ENCODE measurements at places on chromosomes 1 and 21.

GRCh38 chr1:156767879-156768604 is 707 bp downstream of the PRCC start:
- no peak for DNase-seq

DNA sequence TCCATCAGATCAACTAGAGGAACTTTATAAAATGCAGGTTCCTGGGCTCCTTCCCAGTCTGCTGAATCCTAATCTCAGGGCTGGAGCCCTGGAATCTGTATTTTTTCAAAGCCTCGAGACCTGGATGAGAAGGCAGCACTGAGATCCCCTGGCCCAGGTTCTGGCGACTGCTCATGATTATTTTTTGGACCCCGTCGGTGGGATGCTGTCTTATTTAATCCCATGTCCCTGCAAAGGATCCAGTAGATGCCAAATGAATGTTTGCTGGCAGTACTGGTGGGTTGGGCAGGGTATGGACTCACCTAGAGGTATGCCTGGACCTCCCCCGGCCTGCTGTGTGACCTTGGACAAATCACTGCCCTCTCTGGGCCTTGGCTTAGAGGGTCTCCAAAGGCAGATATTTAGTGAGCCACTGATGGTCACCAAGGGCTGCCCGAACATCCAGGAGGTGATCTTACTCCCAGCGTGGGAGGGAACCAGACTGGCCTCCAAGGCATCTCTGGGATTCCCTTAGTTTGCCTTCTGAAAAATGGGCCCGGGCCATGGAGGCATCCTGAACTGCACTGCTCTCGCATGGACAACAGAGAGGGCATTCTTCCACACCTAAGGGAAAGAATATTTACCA is 91.6 kb upstream of the RUNX3 start:
- DNase-seq, result no peak

GRCh38 chr1:43402089-43402865 is 12.6 kb downstream of the SZT2 start:
- no peak for DNase-seq

GRCh38 chr1:228348708-228349467 is 57.7 kb downstream of the TRIM11 start:
- DNase-seq, result no peak

- DNase-seq, result no peak
These were observed 10.0 kb downstream of the MAEL start for GRCh38 chr1:166999075-166999474.

DNA sequence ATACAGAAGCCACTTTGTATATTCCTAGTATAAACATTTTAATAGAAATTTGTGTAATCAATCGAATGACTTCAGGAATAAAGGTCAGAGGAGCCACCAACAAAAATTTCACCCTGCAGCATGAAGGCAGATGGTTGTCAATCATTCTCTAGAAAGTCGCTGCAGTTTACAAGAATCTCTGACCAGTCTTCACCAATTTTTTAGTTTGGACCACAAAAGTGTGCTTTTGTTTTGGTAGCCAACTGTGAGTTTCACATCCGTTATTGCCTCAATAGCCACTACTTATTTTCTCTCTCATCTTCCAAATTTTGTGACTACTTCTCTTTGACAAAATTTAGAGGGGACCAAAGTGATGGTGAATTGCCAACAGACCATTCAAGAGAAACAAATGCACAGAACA is 1155.6 kb downstream of the AMY1C start:
- DNase-seq, result no peak

- no peak for DNase-seq
These were observed 8.8 kb downstream of the HMGB4 start for GRCh38 chr1:33872683-33873082.

DNA sequence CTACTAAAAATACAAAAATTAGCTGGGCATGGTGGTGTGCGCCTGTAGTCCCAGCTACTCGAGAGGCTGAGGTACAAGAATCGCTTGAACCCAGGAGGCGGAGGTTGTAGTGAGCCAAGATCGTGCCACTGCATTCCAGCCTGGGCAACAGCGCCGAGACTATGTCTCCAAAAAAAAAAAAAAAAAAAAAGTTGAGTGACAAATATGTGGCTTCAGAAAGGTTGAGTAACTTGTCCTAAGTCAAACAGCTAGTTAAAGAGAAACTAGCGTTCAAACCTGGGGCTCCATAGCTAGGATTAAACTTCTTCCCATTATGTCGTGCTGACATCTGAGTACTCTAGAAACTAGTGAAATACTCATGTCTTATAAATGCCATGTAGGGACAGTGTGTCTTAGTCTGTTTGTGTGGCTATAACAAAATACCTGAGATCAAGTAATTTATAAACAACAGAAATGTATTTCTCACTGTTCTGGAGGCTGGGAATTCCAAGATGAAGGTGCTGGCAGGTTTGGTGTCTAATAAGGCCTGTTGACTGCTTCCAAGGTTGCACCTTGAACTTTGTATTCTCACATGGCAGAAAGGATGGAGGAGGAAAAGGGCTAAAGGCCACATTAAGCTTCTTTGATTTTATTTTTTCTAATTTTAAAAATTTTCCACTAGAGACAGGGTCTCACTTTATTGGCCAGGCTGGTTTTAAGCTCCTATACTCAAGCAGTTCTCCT is 12.0 kb downstream of the AK4 start:
- no peak for DNase-seq

DNA sequence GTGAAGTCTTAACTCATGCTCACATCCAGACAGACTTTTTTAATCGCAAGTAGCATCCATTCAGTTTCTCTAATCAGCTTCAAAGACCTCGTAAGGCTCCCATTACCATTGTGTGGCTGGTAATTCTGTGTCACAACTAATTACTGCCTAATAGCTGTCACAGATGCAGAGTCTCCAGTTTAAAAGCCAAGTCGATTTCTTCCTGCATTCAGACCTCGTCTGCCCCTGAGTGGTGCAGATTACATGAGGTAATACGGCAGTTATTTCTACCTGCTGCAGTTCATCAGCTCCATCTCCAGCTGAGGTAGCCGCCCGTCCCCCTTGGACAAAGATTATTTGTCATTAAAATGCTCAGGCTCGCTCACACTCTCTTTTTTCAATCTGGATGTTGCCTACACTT is 34.4 kb upstream of the OLIG2 start:
- peak; percentile 91 for DNase-seq

DNA sequence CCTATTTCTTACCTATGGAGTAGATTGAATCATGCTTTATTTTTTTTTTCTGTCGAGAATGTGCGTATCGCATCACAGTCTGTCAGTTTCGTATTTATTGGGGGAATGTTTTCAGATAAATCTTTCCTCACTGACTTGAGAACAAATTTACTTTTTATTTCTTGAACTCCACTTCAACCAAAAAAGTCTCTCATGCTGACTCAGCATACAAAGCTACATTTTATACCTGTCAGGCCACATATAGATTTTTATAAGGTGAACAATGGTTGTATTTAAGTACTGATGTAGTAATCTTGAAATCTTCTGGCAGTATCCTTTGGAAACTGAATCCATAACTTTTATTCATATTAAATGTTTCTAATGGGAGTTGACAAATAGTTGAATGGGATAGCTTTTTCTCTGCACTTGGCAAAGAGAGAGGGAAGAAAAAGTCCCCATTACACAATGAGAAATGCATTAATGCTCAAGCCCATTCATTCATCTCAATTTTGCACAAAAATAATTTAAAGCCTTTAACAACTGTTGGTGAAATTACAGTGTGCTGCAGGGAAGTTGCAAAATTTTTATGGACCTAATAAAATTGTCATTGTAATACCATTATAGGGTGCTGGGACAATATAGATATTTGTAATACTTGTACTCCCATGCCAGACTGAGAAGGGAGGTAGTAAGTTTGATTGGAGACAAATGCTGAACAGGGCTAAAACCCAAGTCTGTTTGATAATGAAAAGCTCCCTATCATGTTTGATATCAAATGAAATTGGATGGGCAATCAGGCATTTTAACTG is 367.6 kb downstream of the HLX start:
- no peak for DNase-seq

- DNase-seq, result no peak
These were observed 85.8 kb downstream of the TRABD2B start for GRCh38 chr1:47911424-47911823.

DNA sequence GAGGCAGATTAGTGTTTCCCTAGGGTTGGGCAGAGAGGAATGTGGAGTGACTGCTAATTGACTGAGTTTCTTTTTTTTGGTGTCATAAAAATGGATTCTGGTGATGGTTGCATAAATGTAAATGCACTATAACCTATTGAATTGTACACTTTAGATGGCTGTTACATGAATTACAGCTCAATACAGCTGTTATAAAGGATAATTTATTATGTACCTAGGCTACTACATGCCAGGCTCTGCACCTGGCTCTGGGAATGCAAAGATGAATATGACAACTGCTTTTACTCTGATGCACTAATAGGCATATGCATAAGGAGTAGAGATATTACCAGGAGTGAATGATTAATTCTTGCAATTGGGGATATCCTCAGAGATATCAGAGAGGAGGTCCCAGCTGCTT is 345.3 kb downstream of the PTBP2 start:
- DNase-seq, result no peak

- DNase-seq, result peak; percentile 20
These were observed 21.2 kb upstream of the CENPF start for GRCh38 chr1:214581785-214582184.

DNA sequence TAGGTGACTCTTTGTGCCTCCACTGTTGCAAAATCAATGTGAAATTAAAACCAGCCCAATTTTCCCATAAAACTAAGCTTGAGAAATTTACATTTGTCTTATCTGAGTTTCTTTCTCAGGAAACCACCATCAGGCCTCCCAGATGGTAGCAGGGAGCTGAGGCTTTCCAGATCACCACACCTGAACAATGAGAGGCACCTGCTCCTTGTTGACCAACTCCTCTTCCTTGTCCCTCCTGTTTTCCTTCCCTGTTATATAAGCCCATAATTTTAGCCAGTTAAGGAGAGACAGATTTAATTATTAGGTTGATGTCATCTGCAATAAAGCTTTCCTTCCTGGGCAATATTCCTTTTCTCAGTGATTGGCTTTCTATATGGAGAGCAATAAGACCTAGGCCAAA is 32.0 kb upstream of the C1orf185 start:
- DNase-seq, result no peak

GRCh38 chr1:162197041-162197531 is 127.6 kb downstream of the NOS1AP start:
- DNase-seq, result no peak

GRCh38 chr1:38962560-38962959 is 20.9 kb upstream of the RHBDL2 start:
- no peak for DNase-seq

DNA sequence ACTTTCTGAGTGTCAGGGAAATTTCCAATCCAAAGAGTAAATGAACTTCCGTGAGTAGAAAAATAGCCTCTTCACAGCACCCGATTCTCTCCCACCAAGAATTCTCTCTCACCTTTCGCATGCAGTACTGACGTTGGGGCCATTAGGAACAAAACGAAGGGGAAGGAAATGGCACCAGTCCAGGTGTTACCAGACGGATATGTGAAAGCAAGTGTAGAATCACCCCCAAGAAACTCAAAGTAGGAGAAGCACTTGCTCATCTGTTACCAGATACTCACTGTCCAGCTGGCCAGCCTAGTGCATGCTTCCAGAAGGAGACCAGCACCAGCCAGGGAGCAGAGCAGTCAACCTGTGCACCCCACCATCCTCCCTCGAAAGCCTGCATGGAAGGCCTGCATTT is 55.1 kb downstream of the ITPKB start:
- DNase-seq, result no peak

GRCh38 chr21:28068455-28069358 is 924.0 kb downstream of the LTN1 start:
- DNase-seq, result peak; percentile 41

DNA sequence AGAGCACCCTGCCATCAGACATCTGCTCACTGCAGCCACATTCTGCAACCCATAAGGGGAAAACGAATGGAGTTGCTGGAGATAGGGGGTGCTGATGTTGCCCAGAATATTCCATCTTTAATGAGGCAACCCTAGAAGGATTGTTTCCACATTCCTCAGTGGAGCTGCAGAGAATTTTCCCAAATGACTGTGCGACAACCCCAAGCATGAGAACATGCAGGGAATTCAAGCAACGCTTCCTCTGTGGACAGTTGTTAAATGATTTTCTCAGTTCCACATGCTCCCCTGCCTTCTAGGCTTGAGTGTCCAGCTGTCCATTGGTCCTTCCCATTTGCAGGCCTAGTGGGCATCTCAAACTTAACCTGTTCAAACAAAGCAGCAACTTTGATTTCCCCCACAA is 20.5 kb upstream of the UBL4B start:
- DNase-seq, result no peak

- no peak for DNase-seq
These were observed 48.8 kb downstream of the SUCO start for GRCh38 chr1:172581779-172582178.

DNA sequence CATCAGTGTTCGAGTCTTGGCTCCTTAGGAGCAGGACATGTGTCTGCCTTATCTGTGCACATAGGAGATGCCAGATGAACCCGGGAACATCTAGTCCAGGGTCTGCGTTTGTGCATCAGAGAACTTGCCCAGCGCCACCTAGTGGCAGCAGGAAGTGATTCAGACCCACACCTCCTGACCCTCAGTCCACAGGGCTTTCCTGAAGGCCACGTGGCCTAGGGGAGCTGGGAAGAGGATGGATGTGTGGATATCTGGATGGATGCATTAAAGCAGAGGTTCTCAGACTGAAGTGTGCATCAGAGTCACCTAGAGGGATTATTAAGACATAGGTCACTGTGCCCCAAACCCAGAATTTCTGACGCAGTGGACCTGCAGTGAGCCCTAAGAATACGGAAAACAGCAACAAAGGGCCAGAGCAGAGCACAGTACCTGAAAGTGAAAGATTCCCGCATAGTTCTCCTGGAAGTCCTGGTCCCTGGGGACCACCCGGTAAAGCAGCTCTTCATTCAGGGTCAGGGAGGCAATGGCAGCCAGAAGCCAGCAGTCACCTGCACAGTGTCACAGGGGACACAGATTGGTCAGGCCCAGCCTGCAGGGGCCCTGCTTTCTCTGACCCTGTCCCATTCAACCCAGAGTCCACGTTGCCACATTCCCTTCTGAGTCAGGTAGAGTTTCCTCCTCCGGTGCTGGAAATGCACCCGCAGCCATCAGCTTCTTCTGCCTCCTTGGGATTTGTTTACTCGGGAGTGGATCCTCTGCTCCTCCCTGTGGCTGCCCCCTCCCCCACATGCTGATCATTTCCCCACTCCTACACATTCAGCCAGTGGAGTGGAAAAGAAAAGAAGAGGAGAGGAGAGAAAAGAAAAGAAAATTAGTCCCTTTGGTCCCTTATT is 37.0 kb downstream of the CAPN8 start:
- DNase-seq, result peak; percentile 59

- DNase-seq, result no peak
These were observed 27.6 kb downstream of the TTC39A start for GRCh38 chr1:51302746-51303145.

DNA sequence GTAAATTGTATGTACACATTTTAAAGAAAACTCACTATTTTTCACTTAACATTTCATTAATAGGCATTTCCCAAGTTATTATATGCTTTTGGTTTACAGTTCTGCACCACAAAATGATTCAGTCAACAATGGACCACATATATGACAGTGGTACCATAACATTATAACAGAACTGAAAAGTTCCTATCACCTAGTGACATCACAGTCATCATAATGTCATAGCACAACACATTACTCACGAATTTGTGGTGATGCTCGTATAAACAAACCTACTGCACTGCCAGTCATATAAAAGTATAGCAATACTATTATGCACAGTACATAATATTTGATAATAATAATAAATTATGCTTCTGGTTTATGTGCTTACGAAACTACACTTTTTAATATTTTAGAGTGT is 30.9 kb downstream of the DNAI4 start:
- no peak for DNase-seq

- no peak for DNase-seq
These were observed 13.3 kb downstream of the RNU5D-1 start for GRCh38 chr1:44717653-44718052.

- no peak for DNase-seq
These were observed 1.1 kb downstream of the CCDC17 start for GRCh38 chr1:45622524-45623394.

GRCh38 chr1:8213676-8214075 is 104.2 kb upstream of the SLC45A1 start:
- DNase-seq, result no peak
